ENCODE measurements at places on chromosomes 2 and 18.

- no peak for DNase-seq
- no peaks in the 10 kb centered on the region for H3K36me3 ChIP-seq
- no peak overlapping the region for H3K4me3 ChIP-seq
- H3K27me3 ChIP-seq, result no peaks in the 10 kb centered on the region
- H3K4me1 ChIP-seq, result no peaks in the 10 kb centered on the region
Measured at GRCh38 chr2:98118161-98118560, 31.2 kb downstream of the VWA3B start.

- no peaks in the 10 kb centered on the region for H3K27me3 ChIP-seq
- H3K4me1 ChIP-seq, result no peaks in the 10 kb centered on the region
Measured at GRCh38 chr2:75622500-75622899, 24.1 kb upstream of the MRPL19 start.

GRCh38 chr2:28901841-28902240, 7.4 kb downstream of the WDR43 start:
- H3K4me1 ChIP-seq, result peaks cover 2% of the 10 kb centered on the region
- no peak overlapping the region for H3K27ac ChIP-seq
- no peaks in the 10 kb centered on the region for H3K27me3 ChIP-seq
- DNase-seq, result no peak

- H3K4me1 ChIP-seq, result no peaks in the 10 kb centered on the region
- H3K27ac ChIP-seq, result no peak overlapping the region
- H3K4me3 ChIP-seq, result no peak overlapping the region
- DNase-seq, result no peak
Measured at GRCh38 chr2:240620859-240621258, 4.4 kb upstream of the GPR35 start.

GRCh38 chr2:161237392-161238264, 70.6 kb upstream of the PSMD14 start:
- peak; percentile 41 for DNase-seq
- H3K27ac ChIP-seq, result no peak overlapping the region
- H3K4me3 ChIP-seq, result peak overlapping the region; percentile 90
- H3K36me3 ChIP-seq, result no peaks in the 10 kb centered on the region

DNA sequence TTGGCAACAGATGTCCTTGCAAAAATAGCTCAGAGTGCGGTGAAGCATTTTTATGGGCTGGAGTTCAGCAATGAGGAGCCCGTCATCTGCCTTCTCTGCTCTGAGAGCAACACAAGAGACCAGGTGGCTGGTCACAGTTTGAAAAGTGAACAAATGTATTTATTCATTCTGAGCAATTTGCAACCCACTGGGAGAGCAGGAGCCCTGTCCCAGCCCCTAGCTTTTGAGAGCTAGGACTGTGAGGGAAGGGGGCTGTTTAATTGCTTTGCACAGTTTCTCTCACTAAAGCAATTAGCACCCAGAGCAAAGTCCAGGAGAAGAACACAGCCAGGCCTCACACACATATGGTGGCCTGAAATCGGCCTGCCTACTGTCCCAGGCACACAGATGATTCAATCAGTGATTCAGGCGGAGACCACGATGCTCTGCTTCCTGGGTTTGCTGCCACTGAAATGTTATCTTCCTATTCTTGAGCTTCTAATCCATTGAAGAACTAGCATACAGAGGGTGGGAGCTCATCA, 646.1 kb upstream of the ACVR2A start:
- no peak for DNase-seq
- no peak overlapping the region for H3K27ac ChIP-seq
- H3K4me1 ChIP-seq, result peaks cover 7% of the 10 kb centered on the region
- H3K36me3 ChIP-seq, result no peaks in the 10 kb centered on the region
- H3K4me3 ChIP-seq, result no peak overlapping the region
- H3K27me3 ChIP-seq, result no peaks in the 10 kb centered on the region

GRCh38 chr2:218369330-218369729, 12.7 kb downstream of the CATIP start:
- H3K4me1 ChIP-seq, result no peaks in the 10 kb centered on the region
- no peak overlapping the region for H3K27ac ChIP-seq
- no peaks in the 10 kb centered on the region for H3K36me3 ChIP-seq
- H3K4me3 ChIP-seq, result no peak overlapping the region
- DNase-seq, result no peak

- no peaks in the 10 kb centered on the region for H3K4me1 ChIP-seq
- no peaks in the 10 kb centered on the region for H3K27me3 ChIP-seq
- H3K4me3 ChIP-seq, result no peak overlapping the region
- no peaks in the 10 kb centered on the region for H3K36me3 ChIP-seq
Measured at GRCh38 chr2:106299696-106300095, 105.6 kb upstream of the UXS1 start.

DNA sequence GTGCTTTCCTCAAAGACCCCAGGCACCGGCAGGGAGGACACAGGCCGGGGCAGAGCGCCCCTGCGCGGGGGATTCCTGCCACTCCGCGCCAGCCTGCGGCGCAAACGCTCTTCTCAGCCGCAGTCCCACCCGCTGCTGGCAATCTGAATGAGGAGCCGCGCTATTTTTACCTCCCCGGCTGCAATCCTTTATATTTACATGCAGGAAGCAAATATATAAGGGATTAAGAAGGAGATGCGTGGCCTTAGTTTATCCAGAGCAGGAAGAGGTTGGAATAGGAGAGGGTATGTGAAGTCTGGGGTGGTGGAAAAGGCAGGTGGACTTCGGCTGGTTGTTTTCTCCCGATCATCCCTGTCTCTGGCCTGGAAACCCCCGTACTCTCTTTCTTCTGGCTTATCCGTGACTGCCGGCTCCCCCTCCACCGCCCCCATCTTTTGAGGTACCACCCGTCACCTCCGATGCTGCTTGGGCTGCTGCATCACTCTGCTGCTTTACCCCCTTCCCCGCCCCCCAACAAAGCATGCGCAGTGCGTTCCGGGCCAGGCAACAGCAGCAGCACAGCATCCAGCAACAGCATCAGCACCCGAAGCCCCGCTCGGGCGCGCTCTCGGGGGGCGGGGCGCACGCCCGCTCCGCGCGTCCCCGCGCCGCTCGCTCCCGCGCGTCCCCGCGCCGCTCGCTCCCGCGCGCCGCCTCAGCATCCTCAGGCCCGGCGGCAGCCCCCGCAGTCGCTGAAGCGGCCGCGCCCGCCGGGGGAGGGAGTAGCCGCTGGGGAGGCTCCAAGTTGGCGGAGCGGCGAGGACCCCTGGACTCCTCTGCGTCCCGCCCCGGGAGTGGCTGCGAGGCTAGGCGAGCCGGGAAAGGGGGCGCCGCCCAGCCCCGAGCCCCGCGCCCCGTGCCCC, at the start of gene ADAM23:
TSS of gene ADAM23 (plus strand) at position 700 of the 902 bp plus-strand sequence. CDS start 335 bp downstream, outside the sequence.
- no peaks in the 10 kb centered on the region for H3K36me3 ChIP-seq
- H3K4me1 ChIP-seq, result peaks cover 3% of the 10 kb centered on the region
- H3K4me3 ChIP-seq, result peak within 1 kb of the TSS; percentile 94

DNA sequence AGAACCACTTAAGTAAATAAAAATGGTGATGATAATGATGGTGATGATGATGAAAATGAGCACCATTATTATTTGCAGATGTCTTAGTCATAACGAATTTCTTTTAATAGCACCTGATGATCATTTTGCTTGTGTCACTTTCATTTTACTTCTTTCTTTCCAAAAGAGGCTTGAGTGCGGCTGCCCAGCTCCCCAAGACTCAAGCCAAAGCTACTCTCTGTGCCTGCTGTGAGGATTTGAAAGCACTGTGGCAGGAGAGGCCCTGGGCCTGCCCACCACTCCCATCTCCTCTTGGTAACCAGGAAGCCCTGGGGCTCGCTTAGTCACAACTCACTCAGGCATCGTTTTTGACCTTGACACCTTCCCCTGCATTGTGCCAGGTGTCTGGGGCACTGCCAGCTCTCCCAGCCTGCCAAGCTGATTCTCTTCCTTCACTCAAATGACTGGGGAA, 41.2 kb downstream of the RPL37A start:
- H3K4me1 ChIP-seq, result no peaks in the 10 kb centered on the region
- H3K27ac ChIP-seq, result no peak overlapping the region
- no peak overlapping the region for H3K4me3 ChIP-seq
- H3K36me3 ChIP-seq, result peaks cover 2% of the 10 kb centered on the region

All from H9 (cell line).